ENCODE measurements at places on chromosomes 3 and 15.

GRCh38 chr15:59721411-59721810 lies 32.3 kb upstream of the BNIP2 start:
- DNase-seq, result no peak

DNA sequence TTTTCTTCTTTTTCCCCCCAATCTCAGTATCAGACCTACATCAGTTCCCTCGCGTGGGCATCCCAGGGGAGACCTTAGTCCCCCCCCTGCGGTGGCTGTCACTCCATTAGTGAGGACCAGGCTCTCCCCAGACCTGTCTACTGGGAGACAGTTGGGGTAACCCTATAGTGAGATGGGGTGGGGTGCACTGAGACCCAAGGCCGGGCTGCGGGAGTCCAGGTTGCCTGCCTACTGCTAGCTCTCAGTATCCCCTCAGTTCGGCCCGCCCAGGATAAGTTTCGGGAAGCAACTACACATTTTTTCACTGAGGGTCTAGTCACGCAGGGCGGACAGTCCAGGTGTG lies 671 bp upstream of the DCUN1D1 start:
- no peak for DNase-seq

DNA sequence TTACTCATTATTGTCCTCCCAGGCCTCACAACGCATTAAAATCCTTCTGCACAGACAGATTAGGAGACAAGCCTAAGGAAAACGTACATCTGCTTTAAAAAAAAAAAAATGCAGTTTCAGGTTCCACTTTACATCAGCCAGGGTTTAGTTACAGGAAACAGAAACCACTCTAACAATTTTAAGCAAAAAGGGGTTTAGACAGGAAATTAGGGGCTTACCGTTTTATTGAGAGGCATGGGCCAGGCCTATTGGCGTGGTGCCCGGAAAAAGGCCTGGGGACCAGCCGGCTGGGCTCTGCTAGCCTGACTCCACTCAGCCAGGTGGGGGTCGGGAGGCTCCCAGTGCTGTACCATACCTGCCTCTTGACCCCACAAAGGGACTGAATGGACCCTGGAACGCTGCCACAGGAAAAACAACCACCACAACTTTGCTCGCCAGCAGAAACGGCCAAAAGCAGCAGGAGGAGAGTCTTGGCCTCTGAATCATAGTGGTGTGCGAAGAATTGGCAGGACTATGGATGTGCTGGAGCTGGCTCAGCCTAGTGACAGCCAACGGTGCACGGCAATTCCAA lies 124.3 kb downstream of the CHSY1 start:
- peak; percentile 79 for DNase-seq

GRCh38 chr3:82506204-82506603 lies 744.8 kb upstream of the GBE1 start:
- DNase-seq, result no peak

DNA sequence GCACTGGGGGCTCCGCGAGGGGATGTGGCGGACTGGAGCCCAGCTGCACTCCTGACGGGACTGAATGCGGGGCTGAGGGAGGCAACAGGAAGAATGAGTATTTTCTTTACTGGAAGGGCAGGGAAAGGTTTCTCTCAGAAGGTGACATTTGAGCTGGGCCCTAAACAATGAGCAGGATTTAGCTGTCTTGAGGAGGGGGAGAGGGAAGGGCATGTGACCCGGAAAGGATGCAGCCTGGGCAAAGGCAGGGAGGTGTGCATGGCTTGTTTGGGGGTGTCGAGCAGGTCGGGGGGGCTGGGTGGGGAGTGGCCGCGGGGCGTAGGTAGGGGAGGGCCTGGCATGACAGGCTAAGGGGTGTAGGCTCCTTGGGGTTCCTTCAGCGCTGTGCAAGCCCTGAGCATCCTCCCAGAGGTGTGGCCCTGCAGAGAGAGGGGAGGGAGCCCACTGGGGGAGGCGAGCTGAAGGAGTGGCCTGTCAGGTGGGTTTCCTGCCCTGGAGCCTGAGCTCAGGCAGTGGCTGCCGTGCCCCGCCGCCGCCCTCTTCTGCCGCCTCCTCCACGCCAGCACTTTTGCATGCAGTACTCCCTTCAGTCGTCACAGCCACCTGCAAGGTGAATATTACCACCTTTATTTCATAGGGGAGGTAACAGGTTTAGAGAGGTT lies 17.2 kb upstream of the ANKDD1A start:
- DNase-seq, result no peak

GRCh38 chr15:89937365-89938350 lies 24.9 kb upstream of the ARPIN start:
- DNase-seq, result no peak

GRCh38 chr3:177578488-177578887 lies 381.2 kb upstream of the TBL1XR1 start:
- DNase-seq, result no peak

Data from non-pigmented ciliary epithelial cell (primary cell).